Stimulated activated CD8-positive, alpha-beta memory T cell treated with anti-CD3 and anti-CD28 coated beads, Interleukin-12 subunit alpha, Interleukin-12 subunit beta, amount 100 ng/mL, for 4 hours (primary cell): ENCODE measurements at places on chromosomes 12 and 14.

DNA sequence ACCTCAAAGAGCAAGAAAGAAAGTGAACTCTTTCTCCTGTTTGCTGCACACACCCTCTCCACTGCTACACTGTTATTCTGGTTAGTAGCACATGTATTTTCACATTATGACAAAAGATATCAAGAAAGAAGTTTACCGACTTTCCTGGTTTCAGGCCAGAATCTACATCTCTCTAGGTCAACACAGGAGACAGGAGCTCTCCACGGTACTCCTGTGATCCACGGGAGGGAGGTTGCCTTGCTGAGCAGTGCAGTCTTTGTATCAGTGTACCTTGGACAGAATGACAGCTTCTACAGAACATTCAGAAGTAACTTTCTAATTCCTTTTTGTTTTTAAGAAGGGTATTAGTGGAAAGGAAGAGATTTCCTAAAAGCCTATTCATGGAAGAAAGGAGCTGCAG lies 805.6 kb downstream of the NRXN3 start:
- DNase-seq: no peak

- no peak for DNase-seq
Measured at GRCh38 chr14:67717048-67717447, 15.4 kb downstream of the RDH12 start.

GRCh38 chr12:11959117-11959823 lies 111.5 kb upstream of the BCL2L14 start:
- DNase-seq: no peak

- no peak for DNase-seq
Measured at GRCh38 chr12:100987552-100988521, 193.3 kb downstream of the ANO4 start.

DNA sequence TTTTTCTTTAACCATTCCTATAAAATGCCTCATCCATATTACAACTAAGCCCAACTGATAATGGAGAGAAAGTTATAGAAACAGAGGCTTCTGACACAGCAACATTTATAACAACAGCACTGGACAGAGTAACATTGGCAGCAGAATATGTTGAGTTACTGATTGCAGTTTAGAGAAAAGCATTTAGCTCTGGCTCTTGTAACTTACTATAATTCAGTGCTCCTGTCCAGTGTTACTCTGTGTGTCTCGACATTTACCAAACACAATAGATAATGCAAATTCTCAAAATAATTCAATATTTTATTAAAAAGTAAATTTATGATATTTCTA lies 356.1 kb downstream of the CEP128 start:
- no peak for DNase-seq

DNA sequence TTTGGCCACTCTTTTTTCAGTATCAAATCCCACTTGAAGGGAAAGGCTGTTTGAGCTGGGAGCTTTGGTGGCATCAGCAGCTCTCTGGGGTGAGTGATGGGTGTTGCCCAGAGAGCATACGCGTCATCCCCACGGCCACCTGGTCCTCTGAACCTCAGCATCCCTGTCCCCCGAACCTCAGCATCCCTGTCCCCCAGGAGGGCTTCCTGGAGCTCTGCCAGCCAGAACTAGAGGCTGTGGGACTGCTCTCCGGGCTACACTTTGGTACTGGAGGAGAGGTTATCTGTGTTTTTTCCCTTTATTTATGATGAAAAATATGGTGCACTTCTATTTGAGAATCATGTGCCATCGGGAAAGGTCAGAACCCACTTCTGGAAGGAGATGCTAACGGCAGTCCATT lies 131.5 kb upstream of the RTL1 start:
- no peak for DNase-seq

DNA sequence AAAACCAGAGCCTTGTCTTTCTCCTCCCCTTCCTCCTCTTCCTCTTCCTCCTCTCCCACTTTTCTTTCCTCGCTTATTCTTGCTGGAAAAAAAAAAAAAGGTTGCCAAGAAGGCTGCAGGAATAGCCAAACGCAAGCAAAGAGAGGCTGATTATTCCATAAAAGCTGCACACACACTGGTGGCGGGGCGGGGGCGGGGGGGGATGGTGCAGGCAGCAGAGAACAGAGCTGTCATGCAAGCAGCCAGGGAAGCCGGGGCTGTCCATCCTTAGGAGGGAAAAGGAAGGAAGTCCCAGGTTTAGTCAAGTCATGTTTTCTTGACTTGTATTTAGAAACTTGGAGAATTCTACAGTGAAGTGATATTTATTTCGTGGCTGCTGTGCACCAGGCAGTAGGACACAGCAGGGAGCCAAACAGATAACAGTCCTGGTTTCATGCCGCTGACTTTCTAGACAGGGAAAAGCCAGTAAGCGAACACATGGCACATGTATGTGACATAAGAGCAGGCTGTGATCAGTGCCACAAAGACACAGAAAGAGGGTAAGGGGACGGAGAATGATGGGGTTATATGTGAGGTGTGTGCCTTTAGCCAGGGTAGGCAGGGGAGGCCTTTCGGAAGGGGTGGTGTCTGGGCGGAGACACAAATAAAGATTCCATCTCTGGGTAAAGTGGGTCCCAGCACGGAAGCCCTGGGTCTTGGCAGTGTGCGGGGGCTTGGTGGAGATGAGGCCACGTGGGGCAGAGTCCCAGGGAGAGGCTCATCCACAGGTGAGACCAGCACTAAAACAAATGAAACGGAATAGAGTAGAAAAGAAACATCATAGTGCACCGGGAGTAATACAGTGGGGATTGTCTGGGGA lies 56.6 kb upstream of the SCN8A start:
- no peak for DNase-seq

- DNase-seq: no peak
Measured at GRCh38 chr14:38329246-38329645, 73.4 kb upstream of the CLEC14A start.
